NCI-H748 treated with DMSO at 0.1 percent for 48 hours (cell line): ENCODE measurements at places on chromosomes 2 and 18.

DNA sequence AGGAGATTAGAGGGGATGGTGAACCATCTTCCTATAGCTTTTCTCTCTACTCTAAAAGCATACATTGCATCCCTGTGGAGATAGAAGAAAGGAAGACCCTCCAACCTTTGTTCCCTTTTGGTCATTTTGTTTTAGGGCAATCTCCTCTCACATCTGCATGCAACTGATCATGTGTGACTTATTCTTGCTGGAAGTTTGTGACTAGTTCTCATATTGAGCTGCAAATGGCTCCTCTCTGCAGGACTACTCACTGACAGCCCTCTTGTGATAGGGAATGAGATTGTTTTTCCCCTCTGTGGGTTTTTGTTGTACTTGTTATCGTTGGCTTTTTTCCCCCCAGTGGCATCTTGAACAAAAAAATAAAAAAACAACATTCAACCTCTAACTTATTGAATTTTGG, 416.0 kb upstream of the CNTNAP5 start:
- DNase-seq, result no peak

- DNase-seq, result no peak
Observed at GRCh38 chr2:137232076-137232475, 466.7 kb downstream of the THSD7B start.

- no peak for DNase-seq
Observed at GRCh38 chr18:519019-519879, 18.7 kb upstream of the COLEC12 start.

DNA sequence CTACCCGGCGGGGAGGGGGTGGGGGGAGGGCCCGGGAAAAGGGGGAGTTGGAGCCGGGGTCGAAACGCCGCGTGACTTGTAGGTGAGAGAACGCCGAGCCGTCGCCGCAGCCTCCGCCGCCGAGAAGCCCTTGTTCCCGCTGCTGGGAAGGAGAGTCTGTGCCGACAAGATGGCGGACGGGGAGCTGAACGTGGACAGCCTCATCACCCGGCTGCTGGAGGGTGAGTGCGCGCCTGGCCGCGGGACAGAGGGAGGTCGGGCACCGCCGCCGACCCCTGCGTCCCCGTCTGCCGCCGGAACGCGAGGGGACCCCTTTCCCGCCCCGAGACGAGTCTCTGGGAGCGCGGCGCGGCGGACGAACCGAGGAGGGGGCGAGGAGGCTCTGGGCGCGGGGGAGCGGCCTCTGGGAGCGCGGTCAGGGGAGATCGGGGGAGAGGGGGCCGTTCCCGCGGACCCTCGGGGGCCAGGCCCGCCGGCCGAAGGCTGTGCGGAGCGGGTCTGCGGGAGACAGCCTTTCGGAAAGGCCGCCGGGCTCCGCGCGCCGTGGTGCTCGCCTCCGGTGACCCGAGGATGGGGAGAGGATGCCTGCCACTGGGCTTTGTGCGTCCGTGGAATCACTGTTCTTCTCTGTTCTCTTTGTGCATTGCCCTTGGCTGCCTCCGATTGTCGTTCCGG, 463 bp downstream of the PPP1CB start:
- DNase-seq, result no peak

DNA sequence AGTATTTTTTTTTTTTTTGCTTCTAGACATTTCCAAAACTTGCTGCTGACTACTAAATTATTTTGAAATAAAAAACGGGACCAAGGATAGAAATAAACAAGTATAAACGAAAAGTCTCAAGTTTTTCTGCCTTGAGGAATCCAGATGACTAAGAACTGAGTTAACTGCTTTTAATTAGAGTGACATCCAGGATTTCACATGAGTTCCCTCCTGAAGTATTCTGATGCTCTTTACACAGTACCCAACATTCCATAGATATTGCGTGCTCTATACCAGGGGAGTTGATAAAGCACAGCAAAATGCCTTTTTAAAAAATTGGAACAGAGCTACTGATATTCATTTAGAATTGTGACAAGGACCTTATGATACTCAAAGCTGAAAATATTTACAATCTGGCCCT, 618.0 kb downstream of the CCDC85A start:
- DNase-seq, result no peak

DNA sequence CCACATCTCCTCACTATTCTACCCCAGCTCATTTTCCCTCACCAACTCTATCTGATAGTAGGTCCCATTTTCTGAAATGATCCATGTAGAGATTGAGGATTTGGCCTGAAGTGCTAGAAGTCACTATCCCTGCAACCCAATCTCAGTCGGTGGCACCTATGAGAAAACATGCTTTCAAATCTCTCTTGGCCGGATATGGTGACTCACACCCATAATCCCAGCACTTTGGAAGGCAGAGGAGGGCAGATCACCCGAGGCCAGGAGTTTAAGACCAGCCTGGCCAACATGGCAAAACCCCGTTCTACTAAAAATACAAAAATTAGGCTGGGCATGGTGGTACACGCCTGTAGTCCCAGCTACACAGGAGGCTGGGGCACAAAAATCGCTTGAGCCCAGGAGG, 19.1 kb upstream of the MARCHF4 start:
- no peak for DNase-seq

GRCh38 chr2:216083464-216084281, 2.0 kb downstream of the TMEM169 start:
- no peak for DNase-seq

DNA sequence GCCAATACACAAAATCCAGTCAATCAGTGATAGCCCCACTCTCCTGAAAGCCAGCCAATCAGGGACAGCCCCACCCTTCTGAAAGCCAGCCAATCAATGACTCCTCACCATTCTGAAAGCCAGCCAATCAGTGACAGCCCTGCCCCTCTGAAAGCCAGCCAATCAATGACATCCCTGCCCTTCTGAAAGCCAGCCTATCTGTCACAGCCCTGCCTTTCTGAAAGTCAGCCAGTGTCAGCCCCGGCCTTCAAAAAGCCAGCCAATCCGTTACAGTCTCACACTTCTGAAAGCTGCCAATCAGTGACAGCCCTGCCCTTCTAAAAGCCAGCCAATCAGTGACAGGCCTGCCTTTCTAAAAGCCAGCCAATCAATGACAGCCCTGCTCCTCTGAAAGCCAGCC, 95.9 kb upstream of the HDAC4 start:
- no peak for DNase-seq

DNA sequence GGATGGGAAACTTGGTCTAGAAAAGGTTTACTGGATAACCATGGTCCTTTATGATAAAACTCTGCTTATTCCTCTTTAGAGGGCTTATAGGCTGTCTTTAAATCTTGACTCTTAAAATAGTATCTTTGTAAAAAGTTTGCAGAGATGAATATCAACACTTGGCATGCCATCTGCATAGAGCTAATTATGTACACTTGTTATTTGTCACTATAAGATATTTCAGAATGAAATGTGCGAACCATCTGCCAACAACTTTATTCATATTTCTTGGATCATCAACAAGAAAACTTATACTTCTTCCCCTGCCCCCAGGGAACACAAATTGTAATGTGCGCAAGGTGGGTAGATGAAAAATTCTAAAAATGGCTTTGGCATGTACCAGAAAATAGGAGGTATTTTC, 653.0 kb upstream of the CHAC2 start:
- DNase-seq, result no peak

DNA sequence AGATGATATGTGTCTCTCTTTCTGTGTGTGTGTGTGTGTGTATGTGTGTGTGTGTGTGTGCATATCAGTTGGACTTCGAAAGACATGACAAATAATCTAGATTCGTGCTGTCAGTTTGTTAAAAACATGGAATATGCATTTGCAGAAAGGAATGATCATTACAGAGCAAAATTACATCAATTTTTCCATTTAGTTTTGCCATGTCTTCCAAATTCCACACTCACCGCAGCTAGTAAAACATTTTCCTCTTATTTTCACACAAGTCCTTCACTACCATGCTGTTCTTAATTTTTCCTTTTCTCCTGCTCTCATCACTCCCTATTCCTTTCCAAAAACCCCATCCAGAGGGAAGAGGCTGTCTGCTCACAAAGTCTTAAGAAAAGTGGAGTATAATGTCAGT, 1191.4 kb upstream of the SLC39A10 start:
- DNase-seq, result no peak

- no peak for DNase-seq
Observed at GRCh38 chr2:149650006-149650405, 62.4 kb upstream of the MMADHC start.

- peak; percentile 74 for DNase-seq
Observed at GRCh38 chr2:199273042-199273511, 184.7 kb downstream of the SATB2 start.

GRCh38 chr18:70461323-70462077, 172.7 kb downstream of the SOCS6 start:
- no peak for DNase-seq

- no peak for DNase-seq
Observed at GRCh38 chr2:97688062-97688827, 18.7 kb downstream of the C2orf92 start.

- no peak for DNase-seq
Observed at GRCh38 chr2:66436581-66437001, 1.7 kb downstream of the MEIS1 start.

GRCh38 chr2:4831751-4832150, 860.4 kb upstream of the SOX11 start:
- no peak for DNase-seq

DNA sequence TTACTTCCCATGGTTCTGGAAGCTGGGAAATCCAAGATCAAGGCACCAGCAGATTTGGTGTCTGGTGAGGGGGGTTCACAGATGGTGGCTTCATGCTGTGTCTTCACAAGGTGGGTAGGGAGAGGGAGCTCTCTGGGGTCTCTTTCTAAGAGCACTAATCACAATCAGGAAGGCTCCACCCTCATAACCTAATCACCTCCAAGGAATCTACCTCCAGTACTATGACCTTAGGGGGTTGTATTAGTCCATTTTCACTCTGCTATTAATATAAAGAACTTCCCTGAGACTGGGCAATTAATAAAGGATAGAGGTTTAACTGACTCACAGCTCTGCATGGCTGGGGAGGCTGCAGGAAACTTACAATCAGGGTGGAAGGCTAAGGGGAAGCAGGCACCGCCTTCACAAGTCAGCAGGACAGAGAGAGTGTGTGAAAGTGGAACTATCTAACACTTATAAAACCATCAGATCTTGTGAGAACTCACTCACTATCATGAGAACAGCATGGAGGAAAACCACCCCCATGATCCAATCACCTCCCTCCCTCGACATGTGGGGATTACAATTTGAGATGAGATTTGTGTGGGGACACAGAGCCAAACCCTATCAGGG, 17.6 kb downstream of the TBC1D8 start:
- no peak for DNase-seq

GRCh38 chr18:26022585-26022984, 67.8 kb downstream of the SS18 start:
- no peak for DNase-seq

- DNase-seq, result no peak
Observed at GRCh38 chr2:125313806-125314205, 1288.7 kb downstream of the CNTNAP5 start.

- DNase-seq, result no peak
Observed at GRCh38 chr18:45874491-45875184, 49.2 kb downstream of the SIGLEC15 start.

- no peak for DNase-seq
Observed at GRCh38 chr2:86416146-86416545, 25.0 kb upstream of the KDM3A start.

- DNase-seq, result no peak
Observed at GRCh38 chr2:15920696-15921095, 19.7 kb upstream of the MYCN start.

GRCh38 chr2:235042576-235043515, 91.0 kb downstream of the SH3BP4 start:
- DNase-seq, result no peak

DNA sequence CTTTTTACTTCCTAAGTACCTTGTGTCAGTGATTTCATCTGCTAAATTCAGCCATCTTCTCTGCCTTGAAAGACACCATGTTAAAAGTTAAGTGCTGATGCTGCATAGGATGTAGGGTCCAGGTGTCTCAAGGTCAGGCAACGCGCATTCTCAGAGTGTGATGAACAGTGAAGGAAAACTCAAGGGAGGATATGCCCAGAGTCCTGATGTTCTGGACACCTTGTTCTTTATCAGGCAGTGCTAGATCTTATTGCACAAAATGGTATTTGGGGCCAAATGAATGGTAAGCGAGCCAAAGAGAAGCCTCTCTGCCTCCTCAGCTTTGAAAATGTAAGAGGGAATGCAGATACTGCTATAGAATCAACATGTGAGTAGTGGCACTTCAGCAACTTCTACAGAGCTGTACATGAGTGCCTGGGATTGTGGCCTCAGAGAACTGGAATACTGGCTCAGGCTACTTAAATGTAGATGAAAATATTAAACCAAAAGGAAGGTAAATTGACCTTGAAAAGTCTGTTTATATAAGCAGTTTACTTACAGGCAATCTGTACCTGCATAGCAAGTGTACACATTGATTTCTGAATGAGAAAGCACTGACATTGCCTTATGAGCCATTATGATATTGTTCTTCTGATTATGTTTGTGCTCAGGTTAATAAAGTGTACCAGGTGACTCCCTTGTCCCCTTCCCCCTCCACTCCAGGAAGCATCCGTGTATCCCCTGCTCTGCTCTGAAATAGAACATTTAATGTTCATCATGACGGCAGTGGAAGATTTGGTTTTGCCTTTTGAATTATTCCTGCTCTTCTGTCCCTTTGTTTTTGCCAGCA, 86.7 kb upstream of the RANBP2 start:
- peak; percentile 85 for DNase-seq

GRCh38 chr2:106885329-106885728, 638 bp downstream of the ST6GAL2 start:
- DNase-seq, result peak; percentile 9

GRCh38 chr18:10715791-10716190, 190.0 kb downstream of the NAPG start:
- DNase-seq, result no peak

DNA sequence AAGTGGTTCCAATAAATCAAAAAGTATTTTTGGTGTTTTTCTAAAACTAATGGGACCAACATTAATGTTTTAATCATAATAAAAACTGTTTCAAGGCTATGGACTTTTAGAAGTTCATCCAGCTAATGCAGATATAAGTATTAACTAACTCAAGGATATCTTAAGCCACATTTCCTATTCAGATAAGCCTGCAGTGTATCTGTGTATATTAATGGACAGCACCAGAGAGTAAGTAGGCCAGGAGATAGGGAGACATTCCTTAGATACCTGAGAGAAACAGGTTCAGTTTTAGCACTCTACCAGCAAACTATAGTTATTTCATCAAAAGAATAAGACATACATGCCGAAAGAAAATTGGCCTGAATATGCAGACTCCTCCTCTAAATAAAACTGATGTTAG, 27.3 kb downstream of the PREPL start:
- DNase-seq, result no peak

DNA sequence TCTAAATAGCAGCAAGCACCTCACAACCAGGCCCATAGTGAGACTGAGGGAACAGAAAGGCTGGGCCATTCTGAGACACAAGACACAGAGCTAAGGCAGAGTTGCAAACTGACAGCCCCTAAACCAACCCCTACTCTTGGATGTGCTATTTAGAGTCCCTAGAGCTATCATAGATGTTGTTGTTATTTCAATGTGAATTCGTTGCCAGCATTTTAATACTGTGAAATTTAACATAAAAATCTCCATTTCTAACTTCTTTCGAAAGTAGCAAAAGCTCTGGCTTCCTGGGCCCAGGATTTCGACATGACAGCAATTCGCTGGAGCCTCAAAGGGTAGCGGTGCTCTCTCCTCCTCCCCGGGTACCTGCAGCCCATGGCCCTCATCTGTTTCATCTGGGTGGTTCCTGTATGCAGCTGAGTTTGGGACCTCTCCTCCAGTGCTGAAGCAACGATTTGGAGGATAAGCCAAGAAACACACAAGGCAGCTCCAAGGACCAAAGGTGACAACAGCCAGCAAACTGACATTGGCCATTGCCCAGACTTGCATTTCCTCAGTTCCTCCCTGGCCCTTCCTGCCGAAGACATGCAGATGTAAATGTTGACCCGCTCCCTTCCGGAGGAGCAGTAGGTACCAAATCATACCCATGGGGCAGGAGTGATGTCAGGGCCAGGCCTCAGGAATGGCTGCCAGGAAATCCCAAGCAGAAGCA, 254.4 kb upstream of the NCKAP5 start:
- no peak for DNase-seq
